T-helper 1 cell (primary cell): ENCODE measurements at places on chromosomes 16 and 17.

- DNase-seq, result no peak
Measured at GRCh38 chr17:18117533-18117932, 9.0 kb downstream of the MYO15A start.

GRCh38 chr16:27241658-27242057 is 26.9 kb downstream of the NSMCE1 start:
- no peak for DNase-seq

DNA sequence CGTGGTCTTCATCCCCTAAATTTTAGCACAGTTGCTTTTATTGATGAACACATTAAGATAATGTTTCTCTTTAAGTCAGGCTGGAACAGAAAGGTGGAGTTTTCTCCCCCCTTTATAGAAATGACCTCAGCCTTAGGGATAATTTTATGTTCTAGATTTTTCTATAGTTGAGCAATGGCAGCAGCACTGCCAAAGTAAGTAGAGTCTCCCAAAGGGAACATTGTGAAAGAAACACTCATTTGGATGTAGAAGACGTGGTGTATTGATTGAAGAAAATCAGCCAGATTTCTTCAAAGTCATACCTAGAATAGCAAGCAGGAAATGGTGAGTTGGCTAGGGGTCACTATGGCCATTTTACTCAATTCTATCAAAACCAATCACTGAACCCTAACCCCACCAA is 122.5 kb downstream of the DNAH9 start:
- DNase-seq, result no peak

GRCh38 chr16:73011926-73012325 is 36.0 kb downstream of the ZFHX3 start:
- no peak for DNase-seq

- DNase-seq, result no peak
Measured at GRCh38 chr17:6450926-6451832, 6.9 kb downstream of the PIMREG start.

GRCh38 chr17:77441130-77441920 is 300.6 kb downstream of the SEC14L1 start:
- peak; percentile 68 for DNase-seq

DNA sequence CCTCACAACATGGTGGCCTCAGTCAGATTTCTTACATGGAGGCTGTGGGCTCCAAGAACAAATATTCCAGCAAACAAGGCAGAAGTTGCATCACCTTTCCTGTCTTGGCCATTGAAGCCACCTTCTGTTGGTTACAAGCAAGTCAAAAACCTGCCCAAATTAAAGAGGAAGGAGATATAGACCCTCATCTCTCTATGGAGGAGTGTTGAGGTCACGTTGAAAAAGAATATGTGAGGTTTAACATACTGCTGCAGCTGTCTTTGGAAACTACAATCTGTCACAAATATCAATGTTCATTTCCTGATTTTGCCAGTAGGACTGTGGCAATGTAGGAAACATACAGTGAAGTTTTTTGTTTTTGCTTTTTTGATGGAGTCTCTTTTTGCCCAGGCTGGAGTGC is 211.4 kb downstream of the COPRS start:
- no peak for DNase-seq

- no peak for DNase-seq
Measured at GRCh38 chr16:73071131-73071940, 23.4 kb upstream of the ZFHX3 start.

DNA sequence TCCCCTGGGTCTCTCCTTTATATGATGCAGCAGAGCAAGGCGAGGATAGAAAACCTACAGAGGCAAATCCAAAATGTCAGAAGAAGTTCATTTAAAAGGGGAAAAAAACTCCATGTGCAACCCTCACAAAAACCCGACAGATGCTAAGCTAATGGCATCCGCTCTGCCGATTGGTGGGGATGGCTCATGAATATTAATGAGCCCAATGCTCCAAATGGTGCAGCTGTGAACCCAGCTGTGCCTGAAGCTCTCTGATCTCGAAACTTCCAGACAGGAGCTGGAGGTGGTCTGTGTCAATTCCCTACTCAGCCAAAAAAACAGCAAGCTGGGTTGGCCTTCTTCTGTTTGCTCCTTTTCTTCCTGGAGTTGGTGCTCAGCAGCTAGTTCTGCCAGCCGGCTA is 15.5 kb downstream of the SNX11 start:
- DNase-seq, result no peak

- DNase-seq, result peak; percentile 53
Measured at GRCh38 chr17:49694847-49695697, 12.7 kb downstream of the SLC35B1 start.

DNA sequence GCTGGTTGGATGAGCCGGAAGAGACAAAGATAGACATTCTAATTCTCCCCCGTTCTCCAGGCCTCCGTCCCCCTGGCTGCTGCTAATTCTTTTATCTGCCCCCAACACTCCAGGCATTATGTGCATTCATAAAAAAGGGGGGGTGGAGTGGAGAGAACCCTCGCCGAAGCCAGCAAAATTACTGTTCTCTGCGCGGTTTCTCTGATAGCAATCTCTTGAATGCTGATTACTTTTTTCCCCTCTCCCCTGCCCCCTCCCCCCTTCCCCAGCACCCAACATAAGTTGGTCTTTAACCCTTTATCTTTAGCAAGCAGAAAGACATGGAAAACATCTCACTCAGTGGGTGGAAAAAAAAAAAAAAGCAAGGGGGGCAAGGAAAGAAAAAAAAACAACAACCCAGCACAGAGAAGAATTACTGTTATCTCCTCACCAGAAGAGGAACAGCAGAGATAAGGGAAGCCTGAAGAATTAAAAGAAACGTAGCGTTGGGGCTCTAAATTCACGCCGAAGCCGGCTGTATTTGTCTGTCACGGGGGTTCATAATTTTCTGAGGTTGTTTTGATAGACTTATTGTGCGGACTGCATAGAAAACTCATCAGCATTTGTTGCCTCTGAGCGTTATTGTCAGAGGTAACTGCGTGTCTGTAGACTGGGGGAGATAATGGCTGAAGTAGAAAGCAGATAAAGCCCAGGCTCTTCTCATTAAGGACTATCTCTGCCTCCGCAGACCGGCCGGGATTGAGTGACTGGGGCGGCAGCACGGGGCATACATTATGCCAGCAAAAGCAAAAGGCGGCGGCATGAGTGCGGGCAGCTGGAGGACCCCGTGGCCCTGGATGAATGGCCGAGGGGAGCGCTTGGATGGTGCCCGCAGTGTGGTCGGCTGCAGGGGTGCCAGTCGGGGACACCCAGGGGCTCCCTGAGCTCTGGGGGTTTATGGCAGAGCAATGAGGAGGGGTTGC is 126.9 kb downstream of the MRM1 start:
- DNase-seq, result no peak

GRCh38 chr17:32461853-32462617 is 17.7 kb downstream of the PSMD11 start:
- peak; percentile 45 for DNase-seq

DNA sequence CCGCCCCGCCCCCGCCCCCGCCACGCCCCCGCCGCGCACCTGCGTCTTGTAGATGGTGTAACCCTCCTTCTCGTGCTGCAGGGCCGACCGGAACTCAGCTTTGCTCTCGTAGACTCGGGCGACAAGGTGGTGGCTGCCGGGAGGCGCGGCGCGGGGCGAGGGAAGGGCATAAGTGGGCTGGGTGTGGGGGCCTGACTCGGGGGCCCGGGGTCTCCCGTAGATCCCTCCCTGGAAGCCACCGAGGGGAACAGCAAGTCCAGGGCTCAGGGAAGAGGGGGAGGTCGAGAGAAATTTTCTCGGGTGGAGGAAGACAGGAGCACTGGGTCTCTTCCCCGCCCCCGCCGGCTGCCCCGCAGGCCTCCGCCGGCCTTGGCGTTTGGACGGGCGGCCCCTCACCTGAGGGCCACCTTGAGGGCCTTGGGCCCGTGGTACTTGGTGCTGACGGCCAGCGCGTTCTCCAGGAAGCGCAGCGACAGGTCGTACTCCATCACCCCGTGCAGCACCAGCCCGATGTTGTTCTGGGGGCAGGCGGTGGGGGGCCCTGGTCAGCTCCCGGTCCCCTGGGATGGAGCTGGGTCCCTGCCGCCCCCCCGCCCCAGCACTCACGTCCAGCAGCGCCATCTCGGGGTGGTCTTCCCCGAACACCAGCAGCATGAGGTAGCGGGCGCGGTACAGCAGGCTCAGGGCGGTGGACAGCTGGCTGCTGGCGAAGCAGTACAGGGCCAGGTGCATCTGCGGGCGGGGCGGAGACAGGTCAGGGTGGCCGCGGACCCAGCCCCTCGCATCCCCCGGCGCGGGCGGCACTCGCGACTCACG is 19.4 kb downstream of the CLUH start:
- DNase-seq, result no peak

GRCh38 chr17:57407287-57408070 is 151.2 kb downstream of the MSI2 start:
- no peak for DNase-seq

DNA sequence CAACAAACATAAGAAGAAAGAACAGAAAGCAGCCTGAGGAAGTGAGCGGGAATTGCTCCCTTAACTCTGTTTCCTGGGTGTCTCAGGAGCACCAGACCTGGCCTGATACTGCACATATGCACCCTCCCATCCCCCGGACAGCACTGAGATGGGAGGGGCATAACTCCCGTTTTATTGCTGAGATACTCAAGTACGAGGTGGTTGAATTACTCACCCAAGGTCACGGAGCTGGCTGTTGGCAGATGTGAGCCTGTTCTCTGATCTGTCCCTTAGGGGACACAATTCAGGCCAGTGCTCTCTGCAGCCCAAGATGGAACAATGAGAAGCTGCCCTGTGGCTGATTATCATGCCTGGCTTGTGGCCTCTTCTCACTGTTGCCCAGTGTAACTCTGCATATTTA is 9.1 kb upstream of the MED9 start:
- no peak for DNase-seq

DNA sequence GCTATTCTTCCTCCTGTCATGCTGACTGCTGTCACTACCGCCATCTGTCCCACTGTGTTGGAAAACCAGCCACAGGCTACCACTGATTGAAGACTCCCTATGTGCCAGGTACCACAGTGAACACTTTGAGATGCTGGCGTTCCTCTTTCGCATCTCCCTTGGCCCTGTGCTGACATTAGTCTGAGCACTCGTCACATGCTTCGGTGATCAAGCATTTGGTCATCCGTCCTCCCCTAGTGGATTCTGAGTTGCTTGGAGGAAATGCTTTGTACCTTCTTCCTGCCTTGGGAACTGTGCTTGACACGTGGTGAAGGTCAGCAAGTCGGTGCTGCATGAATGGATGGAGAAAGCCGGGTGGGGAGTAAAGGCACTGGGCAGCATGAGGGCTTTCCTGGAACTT is 260.1 kb downstream of the SNX29 start:
- DNase-seq, result no peak

- DNase-seq, result no peak
Measured at GRCh38 chr16:9016824-9017223, 53.1 kb upstream of the USP7 start.
